ENCODE measurements at places on chromosomes 13 and 19.

- no peaks in the 10 kb centered on the region for H3K4me1 ChIP-seq
- no peak overlapping the region for H3K4me3 ChIP-seq
- H3K27ac ChIP-seq = no peak overlapping the region
- H3K36me3 ChIP-seq = no peaks in the 10 kb centered on the region
Measured at GRCh38 chr13:78689011-78689410, 30.1 kb upstream of the OBI1 start.

DNA sequence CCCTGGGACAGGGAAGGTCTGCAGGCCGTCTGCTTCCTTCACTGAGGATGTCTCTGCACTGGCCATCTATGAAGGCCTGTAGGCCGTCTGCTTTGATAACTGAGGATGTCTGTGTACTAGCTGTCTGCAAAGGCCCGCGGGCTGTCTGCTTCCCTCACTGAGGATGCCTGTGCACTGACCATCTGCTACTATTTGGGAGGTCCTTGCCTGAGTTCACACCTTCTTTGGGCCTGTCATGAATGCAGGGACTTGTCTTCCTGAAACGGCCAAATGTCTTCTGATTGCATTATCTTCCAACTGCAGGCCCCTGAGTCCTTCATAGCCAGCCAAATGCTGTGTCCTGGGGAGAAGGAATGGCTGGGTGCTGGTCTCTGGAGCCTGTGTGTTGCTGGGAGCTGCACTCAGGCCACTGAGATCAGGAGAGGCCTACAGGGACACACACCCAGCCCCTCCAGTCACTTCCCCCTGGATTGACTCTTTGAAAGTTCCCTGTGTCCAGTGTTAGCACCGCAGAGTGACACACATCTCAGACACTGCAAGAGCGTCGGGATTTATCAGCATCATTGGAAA lies 72.9 kb downstream of the TEX29 start:
- no peak overlapping the region for H3K4me3 ChIP-seq
- no peaks in the 10 kb centered on the region for H3K4me1 ChIP-seq
- no peaks in the 10 kb centered on the region for H3K27me3 ChIP-seq

DNA sequence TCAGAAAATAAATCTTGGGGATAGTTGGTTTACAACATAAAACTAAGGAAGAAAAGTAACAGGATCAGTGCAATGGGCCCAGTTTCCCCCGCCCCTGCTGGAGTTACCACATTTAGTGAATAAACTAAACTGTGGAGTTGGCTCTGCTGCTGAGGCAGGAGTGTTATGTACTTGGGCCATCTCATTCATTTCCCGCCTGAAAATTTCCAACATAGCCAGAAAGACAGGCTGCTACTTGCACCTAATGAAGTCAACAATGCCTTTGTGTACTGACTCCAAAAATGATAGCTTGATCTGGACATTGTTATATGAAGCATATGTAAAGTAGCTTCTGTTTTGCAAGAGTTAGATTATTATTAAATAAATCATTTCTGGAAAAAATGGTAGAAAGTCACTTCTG lies 7.9 kb upstream of the RNASEH2B start:
- H3K27me3 ChIP-seq = peaks cover 9% of the 10 kb centered on the region
- no peak for DNase-seq
- H3K36me3 ChIP-seq = no peaks in the 10 kb centered on the region
- H3K27ac ChIP-seq = no peak overlapping the region
- no peaks in the 10 kb centered on the region for H3K4me1 ChIP-seq
- no peak overlapping the region for H3K4me3 ChIP-seq

DNA sequence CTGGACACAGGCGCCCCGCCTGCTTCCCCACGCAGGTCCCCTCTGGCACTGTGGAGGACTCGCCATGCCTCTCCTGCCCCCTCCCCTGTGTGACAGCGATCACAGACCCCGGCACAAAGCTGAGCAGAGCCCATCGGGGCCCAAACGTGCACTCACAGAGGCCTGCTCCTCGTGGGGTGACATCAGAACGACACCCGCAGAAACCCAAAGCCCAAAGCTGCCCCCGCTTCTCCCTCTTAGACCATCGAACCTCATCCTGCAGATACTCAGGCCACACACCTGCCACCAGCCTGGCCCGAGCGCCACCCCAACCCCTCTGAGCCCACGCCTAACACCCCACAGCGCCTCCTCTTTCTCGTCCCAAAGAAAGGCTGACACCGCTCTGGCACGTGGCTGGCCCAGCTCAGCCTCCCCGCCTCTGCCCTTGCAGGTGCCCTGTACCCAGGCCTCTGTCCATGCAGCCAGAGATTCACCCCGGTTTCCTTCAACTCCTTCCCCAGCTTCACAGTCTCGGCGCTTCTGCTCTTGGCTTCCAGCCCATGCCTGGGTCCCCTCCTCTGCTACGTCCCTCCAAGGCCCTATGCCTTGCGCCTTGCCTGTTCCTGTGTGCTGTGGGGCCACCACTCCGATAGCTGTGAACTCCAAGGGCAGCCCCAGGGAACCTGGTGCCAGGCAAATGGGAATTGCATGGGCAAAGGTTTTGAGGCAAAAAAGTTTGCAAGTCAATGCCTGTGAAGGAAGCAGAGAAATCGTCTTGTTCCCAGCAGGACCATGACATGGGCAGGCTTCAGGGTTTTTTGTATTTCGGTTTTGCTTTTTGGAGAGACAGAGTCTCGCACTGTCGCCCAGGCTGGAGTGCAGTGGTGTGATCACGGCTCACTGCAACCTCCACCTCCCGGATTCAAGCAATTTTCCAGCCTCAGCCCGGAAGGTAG lies 831 bp upstream of the CBARP start:
- H3K4me1 ChIP-seq = peaks cover 17% of the 10 kb centered on the region
- peak overlapping the region; percentile 68 for H3K4me3 ChIP-seq
- H3K27ac ChIP-seq = peak overlapping the region; percentile 6
- no peaks in the 10 kb centered on the region for H3K27me3 ChIP-seq
- peaks cover 36% of the 10 kb centered on the region for H3K36me3 ChIP-seq

DNA sequence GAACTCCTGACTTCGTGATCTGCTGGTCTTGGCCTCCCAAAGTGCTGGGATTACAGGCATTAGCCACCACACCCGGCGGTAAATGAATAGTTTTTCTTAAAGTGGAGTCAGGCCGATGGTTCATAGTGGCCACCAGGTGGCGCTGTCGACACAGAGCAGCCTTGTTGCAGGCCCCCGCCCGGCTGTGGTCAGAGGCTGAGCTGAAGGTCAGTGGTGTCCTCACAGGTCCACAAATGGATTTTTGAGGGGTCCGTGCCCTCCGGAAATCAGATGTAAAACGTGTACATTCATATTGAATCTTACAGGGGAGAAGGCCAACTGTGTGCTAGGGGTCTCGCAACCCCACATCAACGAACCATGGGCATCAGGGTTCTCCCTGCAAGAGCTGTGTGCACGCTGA lies 13.4 kb upstream of the WDR18 start:
- no peak overlapping the region for H3K27ac ChIP-seq
- no peak for DNase-seq
- no peaks in the 10 kb centered on the region for H3K27me3 ChIP-seq
- H3K36me3 ChIP-seq = no peaks in the 10 kb centered on the region

- no peak overlapping the region for H3K27ac ChIP-seq
- no peak overlapping the region for H3K4me3 ChIP-seq
- no peak for DNase-seq
- H3K4me1 ChIP-seq = no peaks in the 10 kb centered on the region
- H3K27me3 ChIP-seq = no peaks in the 10 kb centered on the region
Measured at GRCh38 chr19:19106056-19106551, 32.2 kb downstream of the TMEM161A start.

DNA sequence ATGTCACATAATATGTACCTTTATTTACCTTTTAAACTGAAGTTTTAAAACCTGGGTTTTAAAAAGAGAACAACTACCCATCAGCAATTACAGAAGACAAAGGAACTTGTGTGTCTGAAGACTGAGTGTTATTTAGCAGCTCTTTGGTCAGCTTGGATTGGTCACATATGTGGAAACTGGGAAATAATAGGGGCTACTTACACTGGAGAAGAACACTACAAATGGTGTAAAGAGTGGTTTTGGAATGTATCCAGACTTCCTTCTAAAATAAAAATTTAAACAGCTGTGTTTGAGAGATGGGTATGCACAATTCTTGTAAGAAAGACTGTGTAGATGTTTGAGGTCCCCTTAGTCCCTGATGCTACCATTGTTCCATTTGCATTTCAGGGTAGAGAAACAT lies 13.3 kb downstream of the TNFRSF19 start:
- no peaks in the 10 kb centered on the region for H3K27me3 ChIP-seq
- H3K27ac ChIP-seq = no peak overlapping the region
- H3K4me3 ChIP-seq = no peak overlapping the region
- no peaks in the 10 kb centered on the region for H3K4me1 ChIP-seq

DNA sequence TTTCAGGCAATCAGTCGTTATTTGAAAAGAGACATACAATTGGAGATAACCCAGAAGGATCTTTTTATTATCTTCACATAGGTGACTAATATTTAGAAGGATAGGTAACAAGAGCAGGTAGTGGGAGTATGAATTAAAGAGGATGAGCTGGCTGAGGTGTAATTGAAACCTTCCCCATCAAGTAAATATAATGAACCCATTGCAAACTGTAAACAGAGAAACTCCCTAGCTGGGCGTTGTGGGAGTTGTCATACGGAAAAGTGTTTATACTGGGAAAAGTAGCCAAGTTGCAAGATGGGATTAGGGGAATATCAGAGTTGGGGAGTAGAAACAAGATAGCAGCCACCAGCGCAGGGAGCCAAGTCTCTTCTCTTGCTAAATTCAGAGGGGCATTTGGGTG lies 448.4 kb downstream of the COG6 start:
- H3K27me3 ChIP-seq = no peaks in the 10 kb centered on the region
- H3K4me1 ChIP-seq = peaks cover 16% of the 10 kb centered on the region
- H3K36me3 ChIP-seq = no peaks in the 10 kb centered on the region
- H3K4me3 ChIP-seq = no peak overlapping the region
- no peak for DNase-seq
- H3K27ac ChIP-seq = no peak overlapping the region

GRCh38 chr13:109088624-109088917 lies 459.2 kb downstream of the MYO16 start:
- H3K4me1 ChIP-seq = no peaks in the 10 kb centered on the region
- H3K27ac ChIP-seq = no peak overlapping the region

- H3K27me3 ChIP-seq = no peaks in the 10 kb centered on the region
- no peaks in the 10 kb centered on the region for H3K36me3 ChIP-seq
- H3K4me3 ChIP-seq = no peak overlapping the region
- H3K4me1 ChIP-seq = no peaks in the 10 kb centered on the region
- DNase-seq = no peak
Measured at GRCh38 chr13:105033999-105034398, 1501.5 kb downstream of the EFNB2 start.

DNA sequence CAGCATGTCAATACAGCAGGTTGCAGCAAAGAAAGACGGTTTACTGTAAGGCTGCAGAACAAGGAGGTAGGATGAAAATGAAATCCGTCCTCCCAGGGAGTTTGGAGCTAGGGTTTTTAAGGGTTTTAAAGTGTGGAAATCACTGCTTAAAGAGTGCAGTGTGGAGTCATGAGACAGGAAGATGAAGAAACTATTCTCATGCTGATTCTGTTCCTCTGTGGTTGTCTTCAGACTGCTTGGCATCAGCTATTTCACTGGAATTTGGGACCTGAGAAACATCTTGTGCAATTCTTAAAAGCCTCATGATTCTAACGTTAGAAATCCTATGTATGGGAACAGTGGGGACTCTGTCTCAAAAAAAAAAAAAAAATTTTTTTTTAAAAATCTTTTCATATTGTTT lies 11.4 kb downstream of the ZNF331 start:
- no peaks in the 10 kb centered on the region for H3K27me3 ChIP-seq
- no peaks in the 10 kb centered on the region for H3K36me3 ChIP-seq
- H3K4me1 ChIP-seq = no peaks in the 10 kb centered on the region
- no peak overlapping the region for H3K27ac ChIP-seq
- H3K4me3 ChIP-seq = no peak overlapping the region

DNA sequence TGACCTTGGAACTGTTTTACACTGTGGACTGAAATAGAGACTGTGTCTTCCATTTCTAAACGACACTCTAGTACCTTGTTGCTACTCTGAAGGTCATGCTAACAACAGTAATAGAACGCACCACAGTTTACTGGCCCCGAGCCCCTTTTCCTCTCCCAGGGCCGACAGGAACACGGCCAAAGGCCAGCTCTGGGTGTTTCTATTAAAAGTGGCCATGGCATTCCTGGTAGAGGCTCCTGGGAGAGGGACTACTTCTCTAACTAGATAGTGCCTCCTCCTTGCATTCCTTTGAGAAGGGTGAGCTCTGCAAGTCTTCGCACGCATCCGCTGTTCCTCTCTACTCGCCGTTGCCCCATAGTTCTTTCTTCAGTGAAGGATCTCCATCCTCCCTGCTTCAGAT lies 18.7 kb upstream of the SIAH3 start:
- H3K36me3 ChIP-seq = no peaks in the 10 kb centered on the region
- peaks cover 34% of the 10 kb centered on the region for H3K4me1 ChIP-seq
- DNase-seq = no peak
- no peaks in the 10 kb centered on the region for H3K27me3 ChIP-seq
- no peak overlapping the region for H3K4me3 ChIP-seq
- H3K27ac ChIP-seq = no peak overlapping the region

GRCh38 chr13:90956031-90956430 lies 391.5 kb upstream of the MIR17HG start:
- no peak overlapping the region for H3K4me3 ChIP-seq
- H3K27me3 ChIP-seq = no peaks in the 10 kb centered on the region
- no peaks in the 10 kb centered on the region for H3K4me1 ChIP-seq
